ENCODE measurements at places on chromosomes 11 and 22. TPM values are rescaled to one million over a fixed set of nuclear protein-coding genes. Genes with fewer than 3 reads are reported as not detected.

Gene DNAJB7
- not detected for total RNA-seq

Gene NRGN
- total RNA-seq = 8.2 TPM

Gene IGSF22
- not detected for total RNA-seq

Gene CRYBB3
- not detected for total RNA-seq

Gene PNPLA3
- total RNA-seq = 6.4 TPM

Gene ZC3H12C
- total RNA-seq = 22.4 TPM

Gene TALDO1
- 243 TPM for total RNA-seq

Gene NUP160
- total RNA-seq = 52.3 TPM

Gene P2RX3
- not detected for total RNA-seq

Gene CECR2
- total RNA-seq = 4.4 TPM

Gene MMP11
- 5.3 TPM for total RNA-seq

Gene PDGFD
- total RNA-seq = 12.2 TPM

Gene PARVA
- total RNA-seq = 58.1 TPM

Gene OR4C13
- total RNA-seq = not detected

Gene TXN2
- total RNA-seq = 27.9 TPM

Gene UQCC3
- 5.8 TPM for total RNA-seq

Gene GTSE1
- 45.3 TPM for total RNA-seq

Gene CHEK2
- 17.8 TPM for total RNA-seq

Gene ACTN3
- not detected for total RNA-seq

Gene PRODH
- total RNA-seq = not detected

Gene HIKESHI
- total RNA-seq = 63.7 TPM

Gene CASP12
- 1.5 TPM for total RNA-seq

Gene VSIG2
- total RNA-seq = 0.27 TPM

Gene CRYAB
- 0.29 TPM for total RNA-seq

Gene RNASEH2C
- total RNA-seq = 46.4 TPM

Gene OR52M1
- not detected for total RNA-seq

Gene SORL1
- total RNA-seq = 0.29 TPM

Gene SLC22A9
- not detected for total RNA-seq

Gene ZNRF3
- total RNA-seq = 6.3 TPM

Gene PRPF19
- total RNA-seq = 90.8 TPM

Gene TPBGL
- 0.07 TPM for total RNA-seq

Gene POU2AF2
- total RNA-seq = not detected

Gene NUDT8
- total RNA-seq = 12.3 TPM

Gene KRTAP5-11
- total RNA-seq = not detected

All from thoracic aorta endothelial cell (primary cell).